Ovary (tissue), 10 donors: ENCODE measurements at places on chromosomes 4 and X.
A peak's percentile ranks its signal among the peaks of the same experiment; 100 is the strongest.

DNA sequence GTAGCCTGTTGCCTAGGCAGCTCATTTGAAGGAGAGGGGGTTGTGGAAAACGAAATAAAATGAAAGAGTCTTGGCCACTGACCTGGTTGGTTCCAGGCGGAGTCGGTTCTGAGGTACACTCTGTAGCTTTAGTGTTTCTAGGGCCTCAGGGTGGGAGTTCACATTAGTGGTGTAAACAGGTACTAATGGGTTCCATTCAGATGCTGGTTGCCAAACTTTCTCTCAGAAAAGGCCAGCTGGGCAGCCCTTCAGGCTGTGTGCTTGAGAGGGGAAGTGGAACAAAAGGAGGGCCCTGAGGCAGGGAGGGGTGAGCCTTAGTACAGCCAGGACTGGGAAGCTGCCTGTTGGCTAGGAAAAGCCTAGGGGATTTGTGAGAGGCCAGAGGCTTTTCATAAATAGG is 24.8 kb downstream of the NHSL2 start:
- peak; percentile 48 for DNase-seq

DNA sequence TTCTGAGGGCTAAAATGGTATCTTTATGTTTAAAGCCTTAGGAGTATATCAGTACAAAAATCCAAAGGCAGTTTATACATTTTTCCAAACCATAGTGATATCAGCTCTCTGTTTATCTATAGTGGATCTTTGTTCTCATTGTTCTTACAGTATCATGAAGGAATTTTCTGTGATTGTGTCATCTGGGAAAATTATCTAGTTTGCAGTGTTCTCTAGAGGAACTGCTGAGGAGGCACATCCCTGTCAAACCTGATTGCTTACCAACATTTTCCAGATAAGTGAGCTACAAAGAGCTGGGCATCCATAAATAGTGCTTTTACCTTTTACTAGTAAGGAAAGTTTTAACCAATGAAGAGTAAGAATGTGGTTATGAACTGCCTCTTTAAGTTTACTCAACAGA is 44.9 kb upstream of the SLC25A31 start:
- no peak for DNase-seq

GRCh38 chrX:133922390-133922771 is 63.0 kb downstream of the GPC3 start:
- DNase-seq = no peak

- no peak for DNase-seq
Observed at GRCh38 chr4:94262163-94263016, 54.7 kb downstream of the SMARCAD1 start.

- no peak for DNase-seq
Observed at GRCh38 chr4:122052677-122053076, 99.5 kb upstream of the BLTP1 start.

GRCh38 chr4:1994938-1995337 is 13.8 kb downstream of the NELFA start:
- DNase-seq = no peak

DNA sequence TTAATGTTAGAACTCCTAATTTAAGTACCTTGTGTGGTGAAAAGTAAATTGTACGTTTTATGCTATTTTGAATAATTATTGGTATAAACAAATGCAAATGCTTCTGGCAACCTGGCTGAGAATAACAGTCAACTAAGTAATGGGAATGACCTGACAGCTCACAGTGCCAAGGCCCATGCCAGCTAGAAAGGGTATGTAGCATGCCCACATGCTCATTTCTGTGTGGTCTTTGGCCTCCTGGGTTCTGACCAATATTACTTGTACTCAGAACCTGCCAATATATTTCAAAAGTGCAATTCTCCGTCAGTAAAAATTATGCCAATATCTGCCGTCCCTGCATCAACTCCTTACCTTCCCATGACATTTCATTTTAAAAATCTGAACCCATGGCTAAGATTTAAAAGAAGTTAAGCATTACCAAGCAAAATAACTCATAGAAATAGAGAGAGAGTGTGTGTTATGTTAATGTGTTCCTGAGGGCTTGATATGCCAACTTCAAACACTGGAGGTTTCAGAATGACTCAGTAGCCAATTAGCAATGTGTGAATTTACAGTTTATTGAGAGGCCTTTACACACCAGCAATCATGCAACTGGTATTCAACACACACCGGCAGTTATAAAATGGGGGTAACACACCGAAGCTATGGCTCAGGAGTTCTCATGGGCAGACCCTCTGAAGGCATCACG is 820.8 kb downstream of the FSTL5 start:
- no peak for DNase-seq

DNA sequence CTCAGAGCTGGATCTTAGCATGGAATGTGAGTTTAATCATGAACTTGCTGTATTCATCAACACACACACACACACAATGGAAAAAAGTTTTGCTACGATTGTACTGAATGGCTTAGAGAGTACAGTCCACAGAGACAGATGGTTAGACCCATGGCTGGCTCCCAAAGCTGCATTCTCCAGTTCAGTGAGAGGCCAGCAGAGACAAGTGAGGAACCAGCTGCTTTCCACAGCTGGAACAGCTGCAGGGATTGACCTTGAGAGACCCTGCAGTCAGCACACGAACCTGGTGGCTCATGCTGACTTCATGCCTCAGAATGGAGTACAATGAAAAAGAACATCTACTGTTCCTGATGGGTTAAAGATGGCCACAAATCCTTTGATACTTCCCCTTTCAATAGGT is 94.5 kb downstream of the DHX15 start:
- DNase-seq = no peak

DNA sequence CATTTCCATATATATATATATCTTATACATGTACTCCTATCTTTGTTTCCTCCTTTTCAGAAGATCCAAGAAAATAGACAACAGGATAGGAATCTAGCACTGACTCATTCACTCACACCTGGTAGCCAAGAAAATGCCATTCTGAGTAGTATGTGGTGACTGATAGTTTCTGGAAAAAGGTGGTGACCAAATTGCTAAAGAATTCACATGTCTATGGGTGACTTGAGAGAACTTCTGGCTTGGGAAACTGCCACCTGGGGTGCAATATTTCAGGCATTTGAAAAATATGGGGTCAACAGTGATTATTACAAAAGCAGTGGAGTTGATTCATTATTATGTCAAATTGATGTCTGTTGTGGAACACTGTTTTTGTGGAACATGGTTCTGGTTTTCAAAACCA is 605.1 kb downstream of the PCDH18 start:
- DNase-seq = no peak

DNA sequence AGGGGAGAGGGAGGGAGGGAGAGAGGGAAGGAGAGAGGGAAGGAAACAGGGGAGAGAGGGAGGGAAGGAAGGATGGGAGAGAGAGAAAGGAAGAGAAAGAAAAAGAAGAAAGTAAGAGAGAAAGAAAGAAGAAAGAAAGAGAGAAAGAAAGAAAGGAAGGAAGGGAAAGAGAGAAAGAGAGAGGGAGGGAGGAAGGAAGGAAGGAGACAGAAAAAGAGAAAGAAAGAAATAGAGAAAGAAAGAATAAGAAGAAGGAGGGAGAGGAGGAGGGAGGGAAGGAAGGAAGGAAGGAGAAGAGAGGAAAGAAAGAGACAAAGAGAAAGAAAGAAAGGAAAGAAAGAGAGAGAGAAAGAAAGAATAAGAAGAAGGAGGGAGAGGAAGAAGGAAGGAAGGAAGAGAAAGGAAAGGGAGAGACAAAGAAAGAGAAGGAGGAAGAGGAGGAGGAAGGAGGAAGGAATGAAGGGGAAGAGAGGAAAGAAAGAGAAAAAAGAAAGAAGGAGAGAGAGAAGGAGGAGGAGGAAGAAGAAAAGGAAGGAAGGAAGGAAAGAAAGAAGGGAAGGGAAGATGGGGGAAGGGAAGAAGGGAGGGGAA is 189.6 kb downstream of the PARM1 start:
- no peak for DNase-seq

DNA sequence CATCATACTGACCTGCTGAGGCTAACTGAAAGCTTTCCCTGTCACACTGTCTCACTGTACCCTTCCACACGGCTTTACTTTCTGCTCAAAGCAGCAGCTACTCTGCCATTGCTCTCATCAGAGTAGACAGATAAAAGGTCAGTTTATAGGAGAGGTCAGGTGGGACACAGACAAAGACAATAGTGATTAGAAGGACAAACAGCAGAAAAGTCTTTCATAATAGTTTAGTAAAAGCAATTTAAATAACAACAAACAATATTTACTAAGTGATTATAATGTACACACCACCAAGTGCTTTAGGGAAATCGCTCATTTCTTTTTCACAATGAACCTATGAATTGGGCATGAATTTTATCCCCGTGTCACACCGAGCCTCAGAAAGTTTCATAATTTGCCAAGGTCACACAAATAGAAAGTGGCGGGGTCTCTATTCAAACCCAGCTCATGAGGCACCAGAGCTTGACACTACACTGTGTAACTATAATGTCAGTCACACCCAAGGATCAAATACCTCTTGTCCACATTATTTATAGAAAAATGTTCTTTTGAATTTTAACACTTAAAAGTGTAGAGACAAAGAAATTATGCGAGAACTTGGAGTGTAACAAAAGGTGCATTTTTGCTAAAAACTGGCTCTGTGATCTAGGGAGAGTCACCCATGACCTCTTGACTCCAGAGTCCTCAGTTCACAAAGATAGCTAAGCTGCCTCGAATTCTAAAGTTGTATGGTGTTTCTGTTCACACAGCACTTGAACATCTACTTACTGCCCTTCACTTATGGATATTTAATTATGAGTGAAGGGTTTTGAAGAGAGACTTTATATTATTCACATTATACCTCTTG is 24.5 kb upstream of the SORBS2 start:
- DNase-seq = no peak

DNA sequence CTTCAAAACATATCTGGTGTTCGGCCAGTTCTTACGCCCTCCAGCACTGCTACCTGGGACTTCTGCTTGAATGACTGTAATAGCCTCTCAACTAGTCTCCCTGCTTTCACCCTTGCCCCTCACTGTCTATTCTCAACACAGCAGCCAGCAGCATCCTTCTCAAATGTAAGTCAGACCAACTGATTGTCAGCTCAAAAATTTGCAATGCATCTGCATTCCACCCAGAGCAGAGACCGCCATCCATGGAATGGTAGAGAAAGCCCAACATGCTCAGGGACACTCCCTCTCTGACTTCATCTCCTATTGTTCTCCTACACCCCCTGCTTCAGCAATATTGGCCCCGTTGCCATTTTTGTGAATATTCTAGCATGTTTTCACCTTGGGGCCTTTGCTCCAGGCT is 5.9 kb downstream of the TLR7 start:
- no peak for DNase-seq

- no peak for DNase-seq
Observed at GRCh38 chr4:121632636-121633035, 64.1 kb downstream of the ANXA5 start.

DNA sequence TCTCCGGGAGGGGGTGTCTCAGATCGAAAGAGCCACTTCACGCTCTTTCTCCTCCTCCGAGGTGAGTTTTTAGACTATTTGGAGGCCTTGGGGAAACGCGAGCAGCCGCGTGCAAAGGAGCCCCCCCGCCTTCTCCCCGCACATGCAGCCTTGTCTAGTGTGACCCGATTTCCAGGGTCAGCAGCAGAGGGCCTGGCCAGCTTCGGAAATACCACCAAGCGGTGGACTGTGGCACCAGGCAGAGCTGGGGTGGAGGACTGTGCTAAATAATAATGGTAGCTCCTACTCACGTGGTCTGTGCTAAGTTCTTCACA is 79.3 kb upstream of the BCOR start:
- peak; percentile 67 for DNase-seq

- no peak for DNase-seq
Observed at GRCh38 chrX:107699616-107700015, 71.3 kb downstream of the PRPS1 start.

- DNase-seq = no peak
Observed at GRCh38 chr4:121714548-121714947, 17.8 kb upstream of the ANXA5 start.

DNA sequence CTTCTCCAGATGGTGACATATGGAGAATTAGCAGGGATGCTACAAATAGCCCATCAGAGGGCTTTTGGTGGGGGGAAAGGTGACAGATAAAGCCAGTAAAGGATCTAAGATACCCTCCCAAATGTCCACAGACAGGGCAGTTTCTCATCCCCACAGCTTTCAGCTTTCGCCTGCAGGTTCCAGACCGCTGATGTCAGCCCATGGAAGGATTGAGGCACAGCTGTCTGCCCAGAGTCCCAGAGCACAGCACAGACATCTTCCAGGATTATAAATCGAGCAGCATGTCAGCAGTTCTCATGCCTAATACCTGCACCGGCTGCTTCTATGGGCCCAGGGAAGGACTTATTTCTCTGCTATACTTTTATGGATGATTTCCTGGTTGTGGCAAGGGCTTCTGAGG is 96.7 kb upstream of the MXRA5 start:
- DNase-seq = no peak

- peak; percentile 22 for DNase-seq
Observed at GRCh38 chr4:22607382-22607781, 85.4 kb upstream of the GBA3 start.

- no peak for DNase-seq
Observed at GRCh38 chrX:3699821-3700381, 13.5 kb downstream of the PRKX start.

- DNase-seq = no peak
Observed at GRCh38 chrX:78105944-78106650, 2.0 kb downstream of the PGK1 start.

- DNase-seq = no peak
Observed at GRCh38 chr4:2820216-2820982, 23.2 kb upstream of the ADD1 start.

GRCh38 chr4:76377911-76378310 is 43.0 kb downstream of the CCDC158 start:
- DNase-seq = no peak

- DNase-seq = no peak
Observed at GRCh38 chrX:47222751-47223350, 4.4 kb downstream of the CDK16 start.

- DNase-seq = no peak
Observed at GRCh38 chrX:9605484-9605883, 140.6 kb downstream of the TBL1X start.

GRCh38 chrX:31126205-31126604 is 54.4 kb upstream of the FTHL17 start:
- DNase-seq = no peak

- DNase-seq = no peak
Observed at GRCh38 chrX:37425370-37425769, 76.2 kb downstream of the PRRG1 start.

- DNase-seq = no peak
Observed at GRCh38 chr4:113086172-113086695, 36.8 kb downstream of the ANK2 start.

DNA sequence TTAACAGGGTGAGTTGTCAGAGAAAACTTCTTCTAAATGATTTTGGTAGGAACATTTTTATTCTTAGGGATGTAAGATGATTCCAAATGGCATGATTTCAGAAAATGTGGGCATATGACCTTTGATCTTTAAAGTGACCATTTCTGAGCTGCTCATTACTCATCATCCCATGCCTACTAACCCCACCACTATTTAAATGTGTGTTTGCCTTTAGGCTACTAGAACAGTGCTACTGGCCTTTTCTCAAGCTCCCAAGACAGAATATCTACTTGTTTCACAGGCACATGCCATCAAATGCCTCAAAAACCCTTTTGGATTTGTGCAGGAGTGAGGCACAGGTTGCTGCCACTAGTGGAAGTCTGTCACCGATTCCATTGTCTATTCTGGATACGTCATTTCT is 428.2 kb downstream of the ADAM29 start:
- no peak for DNase-seq

GRCh38 chr4:138938366-138938690 is 77.3 kb upstream of the NOCT start:
- DNase-seq = no peak
